CD4-positive, alpha-beta T cell treated with Interleukin-4 for 1 hour (primary cell): ENCODE measurements at places on chromosomes 2 and 18.

- no peak for DNase-seq
Measured at GRCh38 chr2:104938231-104938941, 84.5 kb downstream of the POU3F3 start.

DNA sequence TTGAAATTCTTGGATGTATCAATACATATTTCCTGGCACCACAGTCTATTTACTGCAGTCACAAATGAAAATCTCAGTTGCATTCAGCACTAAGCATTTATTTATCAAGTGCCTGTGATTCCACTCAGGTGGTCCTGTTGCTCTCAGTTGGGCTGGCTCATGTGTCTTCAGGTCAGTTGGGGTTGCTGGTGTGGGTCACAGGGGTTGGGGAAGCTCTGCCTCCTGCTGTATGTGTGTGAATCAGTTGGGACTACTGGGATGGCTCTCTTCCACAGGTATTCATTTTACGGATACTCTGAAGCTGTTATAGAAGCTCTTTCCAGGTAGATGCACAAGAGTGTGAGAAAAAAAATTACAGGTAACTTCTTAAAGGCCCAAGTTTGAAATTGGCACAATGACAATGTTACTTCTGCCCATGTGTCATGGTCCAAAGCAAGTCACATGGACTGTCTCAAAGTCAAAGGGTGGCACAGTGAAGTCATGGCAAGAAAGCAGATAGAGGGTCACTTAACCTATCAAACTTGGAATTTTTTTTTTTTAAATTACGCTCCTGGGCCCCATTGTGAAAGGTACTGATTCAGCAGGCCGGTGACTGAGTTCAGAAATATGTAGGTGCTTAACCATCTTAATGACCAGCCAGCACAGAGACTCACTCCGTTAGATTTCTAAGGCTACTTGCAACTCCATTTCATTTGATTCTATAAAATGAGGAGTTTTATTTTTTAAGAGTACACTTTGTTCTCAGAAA is 249.2 kb upstream of the GCFC2 start:
- DNase-seq, result no peak

GRCh38 chr18:80213182-80213581 is 34.1 kb downstream of the PARD6G start:
- DNase-seq, result no peak

- no peak for DNase-seq
Measured at GRCh38 chr2:127953128-127953718, 67.5 kb upstream of the AMMECR1L start.

DNA sequence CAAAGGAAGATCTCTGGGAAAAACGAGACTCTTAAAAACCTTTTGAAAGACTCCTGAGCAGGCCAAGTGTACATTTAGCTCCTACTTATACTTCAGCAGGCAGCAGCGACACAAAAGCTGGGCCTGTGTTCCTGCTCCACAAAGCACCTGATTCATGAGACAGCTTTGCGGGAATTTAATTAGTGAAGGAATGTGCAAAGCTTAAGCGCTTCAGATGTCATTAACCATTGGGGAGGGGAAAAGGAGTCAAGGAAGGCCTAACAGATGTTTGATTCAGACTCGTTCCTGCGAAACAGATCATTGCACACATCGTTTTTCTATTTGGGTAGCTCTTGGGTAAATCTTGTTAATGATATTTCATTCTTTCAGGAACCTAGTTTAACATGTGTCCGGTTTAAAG is 125.9 kb downstream of the MAIP1 start:
- no peak for DNase-seq

DNA sequence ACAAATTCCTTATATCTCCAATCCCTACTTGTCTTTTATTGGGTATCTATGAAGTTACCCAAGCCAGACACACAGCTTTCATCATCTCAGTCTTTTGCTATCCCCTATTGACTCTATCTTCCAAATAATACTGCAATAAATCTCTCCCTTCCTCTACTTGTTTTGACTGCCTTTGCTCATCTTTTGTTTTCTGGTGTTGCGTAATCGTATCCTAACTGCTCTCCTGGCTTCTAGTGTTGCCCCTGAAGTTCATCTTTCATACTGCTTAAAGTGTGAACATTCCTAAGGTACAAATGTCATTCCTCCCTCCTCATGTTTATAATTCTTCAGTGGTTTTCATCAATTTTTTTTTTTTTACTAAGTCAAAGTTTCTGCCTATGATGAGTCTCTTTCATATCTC is 491.3 kb upstream of the DCC start:
- DNase-seq, result no peak

- DNase-seq, result no peak
Measured at GRCh38 chr2:73091164-73091563, 19.7 kb upstream of the SFXN5 start.

DNA sequence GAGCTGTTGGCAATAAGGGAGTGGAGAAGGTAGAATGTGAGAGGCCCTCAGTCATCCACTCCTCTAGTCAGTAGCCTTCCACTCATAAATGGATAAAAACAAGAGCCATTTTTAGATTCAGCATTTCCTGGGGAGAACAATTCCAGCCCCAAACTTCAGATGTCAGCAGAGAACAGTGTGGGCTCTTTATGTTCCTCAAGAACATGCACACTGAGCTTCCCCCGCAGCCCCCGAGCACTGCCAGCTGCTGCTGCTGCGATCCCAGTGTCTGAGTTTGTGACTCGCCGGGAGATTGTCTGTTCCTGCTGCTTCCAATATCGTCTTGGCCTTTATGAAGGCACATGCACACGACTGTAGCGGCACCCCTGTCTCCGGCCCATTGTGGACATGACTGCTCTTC is 143.7 kb upstream of the CTNNA2 start:
- DNase-seq, result no peak

- DNase-seq, result no peak
Measured at GRCh38 chr2:27903649-27904404, 13.3 kb downstream of the BABAM2 start.

DNA sequence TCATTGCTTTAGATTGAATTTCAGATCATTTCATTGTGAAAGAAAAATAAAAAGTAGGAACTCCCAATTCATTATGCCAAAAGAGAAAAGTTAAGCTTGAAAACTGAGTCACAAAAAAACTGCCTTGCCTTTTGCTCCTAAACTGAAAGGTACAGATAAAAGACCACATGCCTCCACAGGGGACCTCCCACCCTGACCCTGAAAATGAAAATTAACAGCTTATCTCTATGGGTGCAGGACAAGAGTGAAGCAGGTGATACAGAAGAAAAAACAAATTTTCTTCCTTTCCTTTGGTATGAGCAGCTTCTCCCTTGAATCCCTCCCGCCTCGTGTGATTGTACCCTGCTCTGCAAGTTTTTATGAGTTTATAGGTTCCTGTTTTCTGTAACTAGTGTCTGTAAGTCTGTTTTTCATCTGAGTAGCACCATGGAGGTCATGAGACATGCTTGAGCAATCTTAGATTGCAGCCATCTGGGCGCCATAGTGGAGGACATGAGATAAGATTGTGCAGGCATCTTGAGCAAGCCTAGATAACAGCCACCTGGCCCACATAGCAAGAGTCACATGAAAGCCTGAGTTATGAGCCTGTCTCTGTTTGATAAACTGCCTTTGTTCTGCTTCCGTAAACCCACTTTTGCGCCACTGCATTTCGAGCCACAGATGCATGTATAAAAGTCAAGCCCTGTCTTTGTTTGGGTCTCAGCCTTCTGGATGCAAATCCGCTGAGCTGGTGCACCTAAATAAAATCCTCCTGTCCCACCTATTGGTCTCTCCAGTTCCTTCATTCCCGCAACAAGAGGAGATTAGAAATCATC is 56.2 kb upstream of the DYNC1I2 start:
- DNase-seq, result no peak

DNA sequence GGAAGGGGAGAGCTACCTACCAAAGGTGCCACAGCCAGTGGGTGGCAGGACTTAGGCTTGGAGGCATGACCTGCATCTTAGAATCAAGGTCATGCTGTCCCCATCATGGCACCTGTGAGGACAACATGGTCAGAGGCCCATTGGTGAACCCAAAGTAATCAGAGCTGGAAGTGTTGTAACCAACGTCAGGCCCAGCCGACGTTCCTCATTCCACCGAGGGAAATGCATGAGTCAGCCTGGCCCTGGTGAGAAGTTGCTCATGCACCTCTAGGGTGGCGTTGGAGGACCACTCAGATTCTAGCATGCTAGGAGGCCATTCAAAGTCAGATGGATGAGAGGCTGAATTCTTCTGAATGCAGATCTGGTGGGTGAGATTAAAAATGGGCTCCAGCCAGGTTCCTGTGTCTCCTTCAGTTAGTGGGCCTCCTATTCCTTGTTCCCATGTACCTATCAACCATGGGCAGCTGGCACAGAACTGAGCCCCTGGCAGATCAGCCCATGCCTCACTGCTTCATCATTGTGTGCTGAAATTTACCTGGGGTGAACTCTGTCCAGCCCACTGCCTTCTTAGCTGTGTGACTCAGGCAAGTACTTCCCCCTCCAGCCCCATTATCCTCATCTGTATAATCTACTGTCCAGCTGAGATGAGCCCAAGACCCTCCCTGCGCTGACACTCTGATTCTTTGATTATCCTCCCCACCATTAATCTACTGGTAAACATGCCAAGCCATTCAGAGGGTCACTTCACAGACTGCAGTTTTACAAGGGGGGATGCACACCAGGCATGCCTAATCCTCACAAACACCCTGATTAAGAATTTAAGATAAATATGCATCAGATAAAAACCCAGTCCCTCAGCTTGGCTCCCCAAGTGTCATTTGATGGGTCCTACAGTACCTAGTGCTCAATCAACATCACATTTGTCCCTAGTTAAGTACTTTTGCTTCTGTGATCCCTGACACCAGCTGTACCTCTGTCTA is 14.0 kb downstream of the SLC14A2 start:
- DNase-seq, result peak; percentile 37

DNA sequence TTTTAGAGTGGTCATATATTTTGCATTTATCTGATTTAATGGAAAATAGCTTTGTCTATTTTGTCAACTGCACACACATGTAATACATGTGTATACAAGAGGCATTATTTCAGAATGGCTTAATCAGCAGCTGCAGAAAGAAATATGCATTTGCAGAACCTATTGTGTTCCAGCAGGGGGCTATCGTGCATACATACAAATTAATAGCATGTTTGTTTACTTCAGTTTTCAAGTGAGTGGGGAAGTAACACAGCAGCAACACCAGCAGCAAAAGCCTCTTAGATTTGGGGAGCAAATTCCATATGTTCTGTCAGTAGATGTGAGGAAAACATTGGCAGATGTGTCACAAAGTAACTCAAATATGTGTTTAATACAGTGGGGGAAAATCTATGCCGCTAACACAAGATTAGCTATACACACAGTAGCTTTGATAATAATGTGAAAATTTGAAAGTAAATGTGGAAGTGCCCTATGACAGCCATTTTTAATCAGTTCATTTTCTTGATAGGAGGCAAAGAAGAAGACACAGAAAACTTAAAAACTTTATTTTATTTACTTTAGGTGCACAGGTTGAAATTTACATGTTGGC is 218.1 kb downstream of the WDR7 start:
- DNase-seq, result peak; percentile 27

DNA sequence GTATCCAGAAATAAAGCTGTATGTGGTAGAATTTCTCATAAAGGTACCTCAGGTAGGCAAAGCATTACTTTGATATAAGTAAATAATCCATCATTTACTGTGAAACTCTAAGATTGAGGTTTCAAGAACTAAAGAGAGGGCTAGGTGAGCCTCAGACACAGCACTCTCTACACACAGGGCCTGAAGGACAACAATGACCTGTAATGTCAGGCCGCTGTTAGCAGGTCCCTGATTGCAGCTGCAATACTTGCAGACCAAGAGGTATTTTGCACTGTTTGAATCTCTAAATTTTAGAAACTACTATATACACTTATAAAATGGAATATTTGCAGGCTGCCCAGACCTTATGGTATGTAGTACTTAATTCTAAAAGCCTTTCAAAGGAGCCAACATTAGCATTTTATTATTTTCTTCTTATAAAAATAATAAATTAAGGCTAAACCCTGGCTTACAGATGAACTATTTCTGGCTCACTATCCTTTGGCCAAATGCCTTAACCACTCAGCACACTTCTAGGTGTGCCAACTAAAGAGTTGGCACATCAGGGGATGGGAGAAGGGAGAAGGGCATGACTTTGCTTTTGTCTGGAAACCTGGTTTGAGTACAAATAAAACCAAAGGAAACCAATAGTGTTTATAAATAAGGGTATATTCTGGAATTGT is 66.7 kb upstream of the SLC39A10 start:
- no peak for DNase-seq

DNA sequence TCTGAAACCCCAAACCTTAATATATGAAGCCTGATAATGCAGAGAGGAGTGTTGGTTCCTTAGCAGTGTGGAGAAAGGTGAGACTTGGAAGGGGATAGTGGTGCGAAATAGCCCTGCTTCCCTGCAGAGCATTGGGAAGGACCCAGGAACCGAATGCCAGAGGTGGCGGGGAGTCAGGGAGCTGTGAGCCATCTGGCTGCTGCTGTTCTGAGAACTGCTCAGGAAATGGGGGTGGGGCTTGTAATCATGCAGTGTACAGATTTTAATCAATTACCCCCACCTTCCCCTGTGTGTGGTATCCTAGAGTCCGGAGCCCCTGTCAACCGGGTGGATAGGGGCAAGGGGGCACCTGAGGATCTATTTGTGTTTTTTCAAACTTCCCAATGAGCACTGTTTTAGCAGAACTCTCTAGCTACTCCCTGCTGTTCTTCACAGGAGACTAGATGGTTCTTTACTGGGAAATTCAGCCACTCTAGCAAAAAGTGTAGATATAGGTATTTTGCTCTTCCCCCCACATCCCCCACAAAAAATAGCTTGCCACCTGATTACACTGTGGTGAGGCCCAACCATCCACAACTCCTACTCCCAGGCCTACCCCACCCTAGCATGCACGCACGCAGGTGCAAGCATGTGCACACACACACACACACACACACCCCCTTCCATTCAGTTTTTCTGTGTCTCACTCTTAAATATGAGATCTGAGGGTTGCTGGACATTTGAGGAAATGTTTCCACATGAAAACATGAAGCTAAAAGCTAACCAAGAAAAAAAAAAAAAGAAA is 30.1 kb upstream of the MBOAT2 start:
- DNase-seq, result no peak

DNA sequence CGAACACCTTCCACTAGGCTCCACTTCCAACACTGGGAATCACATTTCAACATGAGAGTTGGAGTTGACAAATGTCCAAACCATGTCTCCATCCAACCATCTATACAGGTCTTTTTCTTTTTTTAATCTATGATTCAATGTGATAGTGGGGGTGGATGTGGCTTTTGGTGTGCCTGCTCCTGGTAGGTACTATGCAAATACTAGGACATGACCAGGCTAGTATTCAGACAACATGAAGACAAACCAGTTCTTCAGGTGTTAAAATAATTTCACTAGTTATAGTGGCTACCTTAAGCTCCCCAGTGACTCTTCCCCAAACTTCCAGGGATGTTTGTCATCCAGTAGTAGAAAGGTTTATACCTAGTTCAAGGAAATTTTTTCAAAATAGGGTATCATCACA is 387.5 kb downstream of the CDH2 start:
- DNase-seq, result no peak

DNA sequence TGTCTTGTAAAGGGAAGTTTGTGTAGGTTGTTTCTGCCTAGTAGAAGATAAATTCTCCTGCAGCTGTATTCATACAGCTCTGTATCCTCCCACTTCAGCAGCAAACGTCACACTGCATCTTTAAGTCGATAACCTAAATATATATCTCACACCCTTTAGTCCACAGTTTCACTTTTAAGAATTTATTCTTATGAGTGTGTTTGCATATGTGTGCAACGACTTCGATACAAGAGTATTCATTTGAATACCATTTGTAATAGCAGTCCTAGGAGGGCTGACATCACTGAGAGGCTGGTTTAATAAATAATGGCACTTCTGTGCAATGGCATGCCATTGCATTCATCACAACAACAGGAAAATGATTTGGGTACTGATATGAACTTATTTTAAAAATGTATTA is 63.8 kb upstream of the MSH6 start:
- DNase-seq, result no peak
